ENCODE measurements at places on chromosomes 7 and 10.
A peak's percentile ranks its signal among the peaks of the same experiment; 100 is the strongest.

GRCh38 chr10:80070057-80070456 is 8.4 kb upstream of the TMEM254 start:
- DNase-seq, result no peak

DNA sequence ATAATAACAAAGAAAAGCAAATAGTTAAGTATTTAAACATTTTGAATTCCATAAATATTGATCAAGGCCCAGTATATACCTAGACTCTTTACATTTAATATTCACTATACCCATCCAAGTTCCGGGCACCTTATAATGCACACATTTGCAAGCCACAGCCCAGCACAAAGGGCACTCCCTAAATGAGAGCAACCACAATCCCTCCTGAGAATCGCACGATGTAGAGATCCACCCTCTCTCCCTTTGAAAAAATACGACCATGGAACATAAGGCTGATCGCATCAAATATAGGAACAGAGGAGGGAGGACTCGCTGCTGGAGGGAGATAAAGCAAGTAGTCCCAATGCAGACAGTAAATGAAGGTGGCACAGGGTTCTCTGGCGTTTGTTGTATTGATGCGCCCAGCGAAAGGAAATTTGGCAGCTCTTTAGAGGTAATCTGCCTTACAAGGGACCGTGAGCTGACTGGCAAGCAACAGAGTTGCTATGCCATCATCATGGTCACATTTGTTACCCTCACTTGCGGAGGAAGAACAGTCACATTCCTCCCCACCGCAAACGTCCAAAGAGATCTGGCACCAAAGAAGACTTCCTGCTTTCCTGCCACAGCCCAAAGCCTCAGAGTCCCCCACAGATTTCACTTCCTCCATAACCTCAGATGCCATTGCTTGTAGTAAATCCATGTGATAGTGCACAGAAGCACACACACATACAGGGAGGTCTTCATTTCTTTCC is 16.1 kb upstream of the TAS2R40 start:
- DNase-seq, result no peak

- DNase-seq, result no peak
Measured at GRCh38 chr7:106089647-106090046, 22.5 kb downstream of the SYPL1 start.

DNA sequence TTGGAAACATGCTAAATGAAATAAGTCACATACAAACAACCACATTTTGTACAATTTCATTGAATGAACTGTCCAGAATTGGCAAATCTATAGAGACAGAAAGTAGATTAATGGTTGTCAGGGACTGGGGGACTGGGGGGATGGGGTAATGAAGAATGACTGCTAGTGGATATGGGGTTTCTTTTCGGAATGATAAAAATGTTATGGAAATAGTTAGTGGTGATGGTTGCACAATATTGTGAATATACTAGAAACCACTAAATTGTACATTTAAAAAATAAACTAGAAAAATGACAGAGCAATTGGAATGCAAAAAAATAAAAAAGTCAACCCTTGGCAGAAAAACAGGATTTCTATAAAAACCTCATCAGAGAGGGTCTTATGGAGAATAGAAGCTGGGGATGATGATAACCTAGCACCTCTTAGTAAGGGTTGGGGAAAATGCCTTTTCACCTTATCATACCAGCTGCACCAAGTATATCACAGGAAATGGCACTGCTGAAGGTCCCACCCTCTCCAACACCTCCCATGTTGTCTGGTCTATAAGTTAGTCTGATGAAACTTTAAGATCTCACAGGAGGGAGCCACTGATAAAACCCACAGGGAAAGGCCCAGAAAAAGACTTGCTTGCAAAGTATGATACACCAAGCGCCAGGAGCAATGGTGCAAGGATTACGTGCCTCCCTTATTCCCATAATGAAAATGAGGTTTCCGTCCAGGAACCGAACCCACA is 23.1 kb upstream of the JAZF1 start:
- no peak for DNase-seq

DNA sequence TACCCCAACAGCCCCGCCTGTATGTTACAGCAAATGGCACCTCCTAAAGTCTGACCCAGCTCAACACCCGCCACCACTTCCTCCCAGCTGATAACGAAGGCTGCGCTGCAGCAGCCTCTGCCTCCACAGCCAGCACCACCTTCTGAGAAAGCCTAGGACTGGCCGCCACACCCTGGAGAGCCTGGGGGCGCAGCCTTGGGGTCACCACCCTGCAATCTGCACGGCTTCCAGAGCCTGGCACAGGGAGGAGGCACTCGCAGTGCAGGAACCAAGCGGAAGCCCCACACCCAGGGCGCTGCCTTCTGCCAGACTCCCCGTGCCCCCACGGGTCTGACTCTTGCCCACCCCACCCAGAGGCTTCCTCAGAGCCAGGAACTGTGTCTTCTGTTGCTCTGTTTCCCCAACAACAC is 112.5 kb downstream of the MAD1L1 start:
- no peak for DNase-seq

- DNase-seq, result no peak
Measured at GRCh38 chr7:92725161-92725925, 111.0 kb downstream of the CDK6 start.

- DNase-seq, result no peak
Measured at GRCh38 chr7:121385800-121386179, 10.3 kb downstream of the FAM3C start.

- DNase-seq, result no peak
Measured at GRCh38 chr7:28181416-28181815, 821 bp upstream of the JAZF1 start.

GRCh38 chr7:81317741-81318140 is 398.9 kb upstream of the SEMA3C start:
- no peak for DNase-seq

- DNase-seq, result no peak
Measured at GRCh38 chr10:6022660-6023059, 39.5 kb downstream of the IL2RA start.

DNA sequence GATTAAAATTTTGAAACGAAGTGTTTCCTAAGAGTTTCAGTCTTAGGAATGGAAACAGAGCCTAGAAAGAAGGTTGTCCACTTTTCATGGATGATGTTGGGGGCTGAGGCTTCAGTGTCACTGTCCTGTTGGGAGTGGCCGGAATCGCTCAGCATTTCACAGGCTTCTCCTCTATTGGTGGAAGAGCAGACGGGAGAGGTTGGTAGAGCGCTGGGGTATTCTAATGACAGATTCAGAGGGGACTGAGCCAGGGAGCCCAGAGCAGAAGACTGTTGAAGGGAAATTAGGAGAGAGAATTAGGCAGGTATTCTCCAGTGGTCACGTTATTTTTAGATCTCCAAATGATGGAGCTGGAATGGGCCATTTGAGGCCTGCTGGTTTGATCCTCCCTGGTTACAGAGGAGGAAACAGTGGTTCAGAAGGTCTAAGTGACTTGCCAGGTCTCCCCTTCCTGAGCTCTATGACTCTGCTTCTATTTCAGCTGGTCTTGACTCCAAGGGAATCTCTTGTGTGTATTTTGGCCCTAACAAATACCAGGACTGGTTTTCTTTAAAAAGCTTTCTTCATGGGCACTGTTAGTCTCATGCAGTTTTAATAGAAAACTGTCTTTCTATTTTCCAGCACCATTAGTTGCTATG is 35.7 kb upstream of the EEPD1 start:
- DNase-seq, result no peak

GRCh38 chr7:130461272-130461671 is 20.5 kb upstream of the CEP41 start:
- no peak for DNase-seq

- DNase-seq, result peak; percentile 6
Measured at GRCh38 chr10:14184841-14185315, 145.8 kb downstream of the FRMD4A start.

- DNase-seq, result peak; percentile 96
Measured at GRCh38 chr7:158704524-158705233, at the start of gene NCAPG2. Gene NCAPG2 (minus strand): TSS chr7:158704804. CDS start chr7:158701899, 2,905 bp downstream.

- DNase-seq, result no peak
Measured at GRCh38 chr10:132803416-132804210, 17.7 kb upstream of the NKX6-2 start.

DNA sequence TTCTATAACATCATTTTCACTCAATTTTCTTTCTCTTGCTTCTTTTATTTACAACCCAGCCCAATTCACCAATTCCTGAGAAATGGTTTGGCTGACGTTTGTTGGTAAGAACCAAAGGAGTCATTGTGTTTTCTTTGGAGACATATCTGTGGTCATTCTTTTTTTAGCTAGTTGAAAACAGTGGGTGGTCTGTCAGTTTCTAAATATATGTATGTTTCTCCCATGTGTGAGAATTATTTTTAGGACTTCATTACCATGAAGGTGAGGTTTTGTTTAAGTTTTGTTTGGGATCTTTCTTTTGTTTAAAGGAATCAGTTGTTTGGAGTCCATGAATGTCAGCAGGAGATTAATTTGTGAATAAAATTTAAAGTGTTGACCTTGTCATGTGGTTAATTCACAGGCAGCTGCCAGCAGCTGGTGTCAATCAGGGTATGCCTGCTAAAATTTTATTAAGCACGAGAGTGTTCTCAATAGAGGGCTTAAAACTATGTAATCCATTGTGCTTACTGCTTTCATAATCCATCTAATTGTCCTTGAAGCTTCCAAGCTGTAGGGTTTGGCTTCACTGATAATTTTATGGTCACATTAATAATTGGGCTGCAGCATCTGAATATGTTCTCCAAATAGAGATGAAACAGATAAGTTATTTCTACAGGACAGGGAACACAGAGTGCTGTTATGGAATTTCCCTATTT is 38.7 kb downstream of the INSYN2A start:
- no peak for DNase-seq

GRCh38 chr7:44762300-44762699 is 13.7 kb downstream of the ZMIZ2 start:
- DNase-seq, result no peak

GRCh38 chr7:87058744-87059524 is 520 bp downstream of the ELAPOR2 start:
- DNase-seq, result peak; percentile 10

DNA sequence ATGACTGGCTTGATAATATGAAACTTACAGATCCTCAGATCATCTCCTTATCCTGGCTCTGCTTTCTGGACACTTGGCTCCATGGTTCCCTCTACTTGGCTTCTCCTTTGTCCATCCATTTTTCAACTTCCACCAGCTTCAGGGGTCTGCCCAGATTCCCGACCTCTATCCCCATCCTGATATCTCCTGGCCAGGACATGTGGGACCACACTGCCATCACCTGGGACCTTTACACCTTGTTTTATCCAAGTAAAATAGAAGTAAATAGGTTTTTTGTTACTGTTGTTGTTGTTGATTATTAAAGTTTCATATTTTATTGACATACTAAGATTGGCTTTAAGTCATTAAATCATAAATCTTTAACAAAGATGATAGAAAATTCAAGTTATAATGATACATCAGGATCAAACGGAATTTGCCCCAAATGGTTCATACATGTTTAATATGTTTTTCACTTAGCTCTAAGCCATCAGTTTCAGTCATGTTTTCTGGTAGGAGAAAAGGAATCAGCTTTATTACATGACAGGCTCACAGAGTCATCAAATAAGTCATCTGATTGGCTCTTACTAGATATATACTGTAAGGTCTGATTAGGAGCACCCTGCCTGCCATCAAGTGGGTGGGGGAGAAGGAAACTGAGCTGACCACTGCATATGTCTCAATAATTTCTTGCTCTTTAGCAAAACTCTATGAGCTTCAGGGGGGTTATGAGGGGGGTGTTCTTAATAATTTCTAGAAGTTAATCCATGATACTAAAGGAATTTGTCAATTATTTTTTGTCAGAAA is 111.5 kb upstream of the AHR start:
- no peak for DNase-seq

GRCh38 chr10:78065611-78066010 is 31.9 kb downstream of the RPS24 start:
- no peak for DNase-seq

DNA sequence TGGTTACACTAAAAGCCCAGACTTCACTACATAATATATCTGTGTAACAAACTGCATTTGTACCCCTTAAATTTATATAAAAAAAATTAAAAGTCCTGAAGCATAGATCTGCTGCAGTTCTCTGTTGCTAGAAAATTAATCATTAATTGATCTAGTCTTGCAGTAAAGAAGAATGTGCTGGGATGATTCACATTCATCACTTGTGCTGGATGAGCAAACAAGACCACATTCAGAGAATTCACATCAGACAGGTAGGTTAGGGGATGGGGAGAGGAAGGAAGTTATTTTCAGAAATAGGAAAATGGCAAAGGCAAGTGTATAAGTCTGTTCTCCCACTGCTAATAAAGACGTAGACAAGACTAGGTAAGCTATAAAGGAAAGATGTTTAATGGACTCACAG is 1019.0 kb downstream of the KCNMA1 start:
- no peak for DNase-seq

GRCh38 chr7:116633131-116633988 is 38.6 kb upstream of the MET start:
- DNase-seq, result no peak

DNA sequence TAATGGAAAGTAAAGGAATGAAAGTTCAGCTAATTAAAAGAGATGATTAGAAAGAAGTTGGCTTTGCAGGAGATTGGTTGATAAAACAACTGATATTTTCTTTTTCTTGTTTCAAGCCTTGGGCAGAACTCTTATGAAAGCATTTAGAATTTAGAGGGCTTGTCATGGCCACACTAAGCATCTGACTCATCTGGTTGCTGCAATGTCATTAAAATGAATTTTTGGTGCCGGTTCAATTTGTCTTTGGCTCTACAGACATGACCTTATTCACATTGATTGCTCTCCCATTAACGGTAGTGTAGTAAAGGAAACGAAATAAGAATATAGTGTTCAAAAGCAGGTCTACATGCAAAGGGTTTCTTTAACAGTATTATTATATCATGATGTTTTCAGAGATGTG is 1012.4 kb upstream of the C7orf33 start:
- DNase-seq, result no peak

DNA sequence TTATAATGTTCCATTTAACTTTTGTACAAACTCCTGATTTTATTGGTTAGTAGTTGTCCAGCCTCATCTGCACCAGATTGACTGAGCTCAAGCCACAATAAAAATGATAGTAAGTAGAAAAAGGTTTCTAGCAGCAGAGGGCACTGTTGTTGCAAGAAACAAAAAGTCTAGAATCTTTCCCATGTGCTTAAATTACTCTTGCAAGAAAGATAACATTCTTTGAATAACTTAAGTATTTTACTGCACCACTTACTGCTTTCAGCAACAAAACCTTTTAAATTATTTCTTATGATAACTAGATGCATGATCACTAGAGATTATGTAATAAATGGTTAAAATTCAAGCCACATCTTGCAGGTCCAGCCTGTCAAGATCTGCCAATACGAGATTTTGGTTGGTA is 27.0 kb downstream of the LMOD2 start:
- no peak for DNase-seq

GRCh38 chr7:116984917-116985316 is 31.6 kb downstream of the ST7 start:
- DNase-seq, result no peak
